ENCODE measurements at places on chromosomes 12 and 14.

DNA sequence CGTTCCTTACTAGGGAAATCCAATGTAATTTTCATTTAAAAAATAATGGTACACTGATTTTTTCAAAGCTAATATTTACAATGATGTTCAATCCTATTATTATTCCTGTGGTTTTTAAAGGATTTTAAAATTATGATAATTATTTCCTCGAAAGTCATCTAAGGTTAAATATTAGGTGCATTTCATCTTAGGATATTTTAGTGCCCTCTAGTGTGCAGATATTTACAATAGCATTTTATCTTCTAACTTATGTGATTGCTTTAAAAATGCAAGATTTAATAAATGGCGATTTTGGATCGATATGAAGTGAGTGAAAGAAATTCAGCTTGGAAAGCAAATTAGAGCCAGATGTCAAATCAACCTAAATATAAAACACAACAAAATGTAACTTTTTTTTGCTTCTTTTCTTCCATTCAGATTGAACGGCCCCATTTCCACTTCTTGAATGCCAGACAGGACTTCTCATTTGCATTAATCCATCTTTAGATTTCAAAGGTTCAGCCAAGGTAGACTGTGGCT lies 293.5 kb downstream of the SLC6A15 start:
- DNase-seq = no peak

- no peak for DNase-seq
These were observed 1.9 kb downstream of the FAM222A start for GRCh38 chr12:109715310-109716091.

- DNase-seq = no peak
These were observed 9.7 kb downstream of the RHOF start for GRCh38 chr12:121783766-121784165.

- no peak for DNase-seq
These were observed 73.2 kb downstream of the MYRFL start for GRCh38 chr12:69898236-69898635.

DNA sequence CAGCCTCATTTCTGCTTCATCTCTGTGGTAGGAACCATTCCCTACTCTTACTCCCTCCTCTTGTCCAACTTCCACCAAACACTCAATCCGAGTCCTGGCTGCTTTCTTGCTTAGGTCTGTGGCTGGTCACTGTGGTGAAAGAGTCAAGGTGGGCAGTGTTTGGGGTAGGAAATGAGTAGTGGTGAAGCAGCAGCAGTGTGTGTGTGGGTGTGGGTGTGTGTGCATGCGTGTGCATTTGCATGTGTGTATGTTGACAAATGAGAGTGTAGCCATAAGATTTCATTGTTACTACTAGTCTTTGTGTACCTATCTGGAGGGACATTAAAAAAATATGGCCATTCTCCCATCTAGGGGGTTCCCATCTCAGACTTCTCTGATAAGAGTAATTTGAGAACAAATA lies 78.6 kb upstream of the SCN8A start:
- no peak for DNase-seq

GRCh38 chr12:107344035-107344808 lies 250.9 kb upstream of the CRY1 start:
- no peak for DNase-seq

DNA sequence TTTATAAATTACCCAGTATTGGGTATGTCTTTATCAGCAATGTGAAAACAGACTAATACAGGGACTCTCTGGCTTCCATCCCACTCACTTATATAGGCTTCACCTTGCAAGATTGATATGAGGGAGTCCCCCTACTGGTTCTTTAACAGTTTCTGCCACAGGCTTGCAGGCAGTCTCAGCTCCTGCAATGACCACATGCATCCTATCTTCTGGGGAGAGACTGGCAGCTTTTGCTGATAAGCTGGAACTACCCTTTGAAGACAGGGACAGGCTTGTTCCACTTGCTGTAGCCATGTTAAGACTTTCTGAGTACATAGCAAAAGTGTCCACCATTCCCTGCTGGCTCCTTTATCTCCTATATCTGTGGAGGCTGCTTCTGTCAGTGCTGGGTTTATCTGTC lies 531.7 kb upstream of the FLRT2 start:
- no peak for DNase-seq

GRCh38 chr12:77064896-77065360 lies 441 bp downstream of the E2F7 start:
- DNase-seq = no peak

GRCh38 chr12:127636882-127637281 lies 630.1 kb upstream of the TMEM132C start:
- DNase-seq = no peak

DNA sequence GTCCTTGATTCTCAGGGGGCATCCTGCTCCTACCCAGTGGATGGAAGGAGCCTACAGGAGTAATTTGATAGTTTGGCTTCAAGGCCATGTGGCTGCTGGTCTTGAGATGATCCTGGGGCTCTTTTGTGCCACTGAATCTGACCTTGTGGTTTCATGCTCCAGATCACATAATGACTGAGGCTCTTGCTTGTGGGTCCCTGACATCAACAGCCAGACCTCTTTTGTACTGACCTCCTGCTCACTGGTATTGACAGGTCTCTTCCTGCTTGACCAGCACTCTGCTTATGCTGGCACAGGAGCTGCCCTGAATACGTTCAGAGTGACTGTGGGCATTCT lies 23.2 kb upstream of the JPH4 start:
- no peak for DNase-seq

- DNase-seq = no peak
These were observed 2.1 kb downstream of the CHST11 start for GRCh38 chr12:104458694-104459367.

- no peak for DNase-seq
These were observed 669 bp upstream of the KCNK13 start for GRCh38 chr14:90060965-90061684.

DNA sequence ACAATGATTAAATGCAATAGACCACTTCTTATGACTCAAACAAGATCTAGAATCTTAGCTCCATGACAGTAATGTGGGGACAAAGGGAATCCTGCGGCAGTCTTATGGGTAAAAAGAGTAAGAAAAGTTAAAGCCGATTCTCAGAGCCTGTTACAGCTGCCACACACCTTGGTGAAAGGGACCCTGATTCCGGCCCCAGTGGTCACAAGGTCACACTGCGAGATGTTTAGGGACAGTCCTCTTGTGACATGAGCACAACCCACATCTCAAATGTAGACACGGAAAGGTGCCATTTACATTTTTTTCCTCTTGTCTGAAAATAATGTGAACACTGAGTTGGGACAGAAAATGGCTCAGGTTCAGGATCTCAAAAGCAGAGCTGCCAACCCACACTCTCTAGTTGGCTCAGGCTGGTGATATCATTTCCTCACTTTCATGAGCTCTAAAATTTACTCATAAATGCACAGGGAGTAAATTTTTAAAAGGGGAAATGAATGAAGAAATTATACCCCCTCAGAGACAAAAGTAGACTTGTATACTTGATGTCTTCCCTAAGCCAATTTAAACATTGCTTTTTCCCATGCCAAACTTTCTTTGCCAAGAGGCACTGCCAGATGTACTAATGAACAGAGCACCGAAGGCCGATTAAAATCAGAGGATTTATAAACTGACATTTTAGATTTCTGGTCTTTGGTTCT lies 113.1 kb upstream of the OVCH1 start:
- no peak for DNase-seq

GRCh38 chr14:86625637-86626036 lies 1095.7 kb downstream of the FLRT2 start:
- DNase-seq = no peak

DNA sequence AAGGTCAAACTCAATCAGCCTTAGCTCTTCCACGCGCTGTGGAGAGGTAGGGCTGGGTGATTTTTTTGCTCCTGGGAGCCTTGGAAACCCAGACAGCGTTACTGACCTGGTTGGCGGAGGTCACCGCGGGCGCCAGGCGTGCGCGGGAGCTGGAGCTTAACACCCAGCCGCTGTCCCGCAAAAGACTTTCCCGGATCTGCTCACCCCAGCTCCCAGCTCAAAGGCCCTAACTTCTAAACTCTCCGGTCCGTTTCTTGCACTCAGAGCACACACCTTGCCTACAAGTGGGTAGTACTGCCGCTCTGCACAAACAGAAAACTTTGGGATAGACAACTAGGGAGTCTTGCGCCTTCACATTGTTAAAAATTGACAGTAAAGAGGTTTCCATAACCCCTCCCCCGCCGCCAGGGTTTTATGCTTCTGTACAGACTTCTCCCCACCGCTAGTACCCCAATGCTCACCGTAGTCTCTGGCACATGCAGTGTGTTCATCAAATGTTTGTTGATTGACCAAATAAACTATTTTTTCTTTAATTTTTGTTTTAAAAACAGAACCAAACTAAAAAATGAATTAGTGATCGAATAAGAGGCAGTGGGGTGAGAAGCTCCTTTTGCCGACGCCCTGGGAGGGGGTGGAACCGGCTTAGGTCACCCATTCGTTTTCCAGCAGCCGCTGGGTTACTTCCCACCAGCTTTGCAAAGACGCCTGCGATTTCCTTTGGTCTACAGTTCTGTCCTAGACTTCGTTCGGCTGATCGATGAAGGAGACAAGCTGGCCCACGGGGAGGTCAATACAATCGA lies 12.7 kb upstream of the TBX3 start:
- no peak for DNase-seq

- DNase-seq = no peak
These were observed 1.1 kb downstream of the ANO6 start for GRCh38 chr12:45216983-45217485.

DNA sequence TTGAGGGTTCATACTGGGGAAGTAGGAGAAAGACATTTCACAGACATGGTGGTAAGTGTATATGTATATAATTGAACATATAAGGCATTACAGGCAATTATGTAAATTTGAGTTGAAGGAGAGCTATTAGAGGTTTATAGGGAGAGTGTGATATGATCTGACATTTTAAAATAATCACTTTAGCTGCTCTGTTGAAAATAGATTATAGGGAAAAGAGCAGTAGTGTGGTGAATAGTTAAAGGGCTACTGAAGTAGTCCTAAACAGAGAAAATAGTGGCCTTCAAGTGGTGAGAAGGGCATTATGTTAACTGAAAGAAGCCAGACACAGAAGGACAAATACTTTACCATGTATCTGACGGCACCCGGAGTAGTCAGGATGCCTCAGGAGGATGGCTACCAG lies 234.2 kb downstream of the SLC41A2 start:
- DNase-seq = no peak

GRCh38 chr14:58280954-58281787 lies 17.2 kb upstream of the ARID4A start:
- DNase-seq = peak; percentile 52

DNA sequence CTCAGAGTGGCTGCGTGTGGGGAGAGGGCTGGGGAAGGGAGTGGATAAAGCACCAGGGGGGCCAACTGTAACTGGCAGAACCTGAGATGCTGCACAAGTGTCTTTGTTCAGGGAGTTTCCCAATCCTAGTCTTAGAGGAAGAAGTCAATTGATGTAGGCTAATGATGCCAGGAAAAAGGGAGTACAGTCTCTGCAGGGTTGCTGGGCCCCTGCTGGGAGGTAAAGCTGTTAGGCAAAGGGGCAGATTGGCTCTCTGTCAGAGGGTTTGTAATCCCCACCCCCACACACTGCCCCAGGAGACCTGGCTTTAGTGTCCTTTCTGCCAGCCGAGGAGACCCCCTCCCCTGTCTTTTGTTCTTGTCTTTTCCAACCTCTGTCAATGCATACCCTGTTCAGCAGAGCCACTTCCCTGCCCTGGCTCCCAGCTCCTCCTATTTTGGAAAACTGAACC lies 178.4 kb downstream of the KCNA5 start:
- DNase-seq = no peak

DNA sequence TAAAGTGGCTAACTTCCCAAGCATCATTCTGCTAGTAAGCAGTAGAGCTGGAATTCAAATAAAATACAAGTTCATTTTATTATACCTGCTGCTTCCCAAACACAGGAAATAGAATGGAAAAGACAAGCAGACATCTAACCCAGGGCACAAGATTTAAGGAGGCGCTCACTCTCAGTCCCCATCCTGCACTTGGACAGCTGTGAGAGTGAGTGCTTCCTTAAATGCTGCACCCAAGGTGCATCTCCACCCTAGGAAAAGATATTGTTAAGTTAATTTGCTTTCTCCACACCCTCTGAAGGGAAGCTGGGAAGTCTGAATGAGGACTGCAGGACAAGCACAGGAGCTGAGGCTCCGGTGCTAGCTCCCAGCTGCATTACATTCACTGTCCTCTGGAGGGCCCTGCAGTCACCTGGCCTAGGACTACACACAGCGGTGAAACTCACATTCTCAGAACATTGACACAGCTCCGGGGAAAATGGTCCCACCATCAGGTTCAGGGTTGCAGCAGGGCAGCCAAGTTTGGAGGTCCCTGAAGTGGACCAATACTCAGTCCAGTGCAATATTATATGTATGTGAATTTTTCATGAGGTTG lies 14.2 kb downstream of the HEBP1 start:
- peak; percentile 12 for DNase-seq

Measured in GDM1 (cell line).